Right ventricle myocardium inferior (tissue), 1 donor: ENCODE measurements at places on chromosomes 7 and 10.

GRCh38 chr7:157573244-157573643 lies 236.4 kb downstream of the DNAJB6 start:
- DNase-seq, result no peak

DNA sequence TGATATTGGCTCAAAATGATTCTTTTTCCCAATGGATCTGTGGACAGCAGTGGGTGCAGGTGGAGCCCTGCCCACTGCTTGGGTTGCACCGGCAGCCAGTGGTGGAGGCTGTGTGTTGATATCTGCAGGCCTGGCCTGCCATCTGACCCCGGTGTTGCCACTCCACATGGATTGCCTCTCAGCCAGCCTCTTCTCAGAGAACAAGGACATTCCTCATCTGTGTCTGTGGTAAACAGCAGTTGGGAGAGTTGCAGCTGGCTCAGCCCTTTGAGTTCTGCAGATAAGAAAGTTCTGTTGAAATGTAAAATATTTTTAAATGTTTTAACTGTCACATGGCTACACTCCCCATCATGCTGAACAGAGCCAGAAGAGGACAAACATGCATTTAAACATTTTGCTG lies 374.9 kb upstream of the CELF2 start:
- peak; percentile 86 for DNase-seq

DNA sequence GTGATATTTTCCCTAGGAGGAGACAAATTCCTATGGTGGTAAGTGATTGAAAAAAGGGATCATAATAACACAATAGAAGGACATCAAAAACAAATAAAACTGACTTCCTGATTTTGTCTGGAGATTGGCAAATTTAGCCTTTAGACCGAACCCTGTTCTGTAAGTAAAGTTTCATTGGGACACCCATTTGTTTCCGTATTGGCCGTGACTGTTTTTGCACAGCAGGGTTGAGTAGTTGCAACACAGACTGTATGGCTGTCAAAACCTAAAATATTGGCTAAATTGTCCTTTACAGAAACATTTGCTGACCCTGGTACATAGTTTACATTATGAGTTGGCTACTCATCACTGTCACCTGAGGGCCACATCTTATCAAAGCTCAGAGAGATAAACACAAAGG lies 168.6 kb downstream of the PRKCQ start:
- no peak for DNase-seq

GRCh38 chr10:130967161-130967560 lies 344.4 kb downstream of the TCERG1L start:
- DNase-seq, result no peak

- DNase-seq, result no peak
Measured at GRCh38 chr7:86981127-86981526, 78.3 kb downstream of the ELAPOR2 start.

- no peak for DNase-seq
Measured at GRCh38 chr7:105587909-105588635, 6.8 kb upstream of the EFCAB10 start.

- peak; percentile 56 for DNase-seq
Measured at GRCh38 chr7:142632271-142633134, 116.8 kb upstream of the PRSS1 start.

DNA sequence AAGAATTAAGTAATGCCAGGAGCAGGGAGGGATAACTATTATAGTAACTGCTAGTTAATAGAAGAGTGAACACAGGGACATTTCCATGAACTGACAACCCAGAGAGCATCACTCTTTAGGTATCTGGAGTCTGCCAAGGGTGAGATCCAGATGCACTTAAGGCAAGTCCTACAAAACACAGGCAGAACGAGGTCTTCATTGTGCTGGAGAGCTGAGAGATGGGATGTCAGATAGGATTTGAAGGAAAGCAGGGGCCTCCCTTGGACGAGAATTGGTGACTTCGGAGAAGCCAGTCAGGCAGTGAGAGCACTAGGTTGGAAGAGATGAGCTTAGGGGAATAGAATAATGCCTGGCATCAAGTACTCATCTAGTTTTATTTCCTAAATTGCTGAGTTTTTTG lies 684.5 kb downstream of the GATA3 start:
- no peak for DNase-seq

- no peak for DNase-seq
Measured at GRCh38 chr7:55420530-55420929, 55.4 kb downstream of the LANCL2 start.

- DNase-seq, result no peak
Measured at GRCh38 chr10:102245932-102246251, 560 bp downstream of the GBF1 start.

- no peak for DNase-seq
Measured at GRCh38 chr7:132966754-132967469, 115.0 kb downstream of the CHCHD3 start.

- DNase-seq, result no peak
Measured at GRCh38 chr10:44952779-44953231, 6.8 kb upstream of the RASSF4 start.

DNA sequence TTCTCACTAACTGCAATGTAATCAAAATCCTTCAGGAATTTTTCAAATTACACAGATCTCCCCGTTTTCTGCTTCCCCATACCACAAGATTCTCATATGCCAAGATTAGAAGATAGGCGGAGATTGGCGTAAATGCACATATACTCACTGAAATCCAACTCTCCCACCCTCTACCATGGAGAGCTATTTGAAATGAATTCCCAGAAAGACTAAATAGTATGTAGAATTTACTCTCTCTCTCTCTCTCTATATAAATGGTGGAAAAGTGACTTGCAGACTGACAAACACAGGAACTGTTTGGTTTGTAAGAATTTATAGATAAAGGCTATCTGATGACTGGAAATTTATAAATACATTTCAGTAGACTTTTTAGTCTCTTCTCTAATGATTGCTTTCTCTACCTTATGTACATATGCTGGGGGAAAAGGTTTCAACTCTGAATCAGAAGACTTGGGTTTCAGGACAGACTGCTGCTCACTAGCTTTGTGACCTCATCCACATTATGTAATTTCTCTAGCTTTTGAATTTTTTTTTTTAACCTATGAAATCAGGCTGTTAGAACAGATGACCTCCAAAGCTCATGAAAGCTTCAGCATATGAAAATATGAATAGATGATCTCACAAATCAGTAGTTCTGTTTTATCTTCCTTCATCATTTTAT lies 67.8 kb upstream of the CSTF2T start:
- DNase-seq, result no peak

GRCh38 chr10:50567384-50567783 lies 56.4 kb downstream of the SGMS1 start:
- no peak for DNase-seq
